Activated T-cell treated with anti-CD3 and anti-CD28 coated beads, Interleukin-2, amount 50 U/mL, for 4 hours (primary cell): ENCODE measurements at places on chromosomes 7 and 10. TPM values are rescaled to one million over a fixed set of nuclear protein-coding genes. Genes with fewer than 3 reads are reported as not detected.

GRCh38 chr10:119535305-119535704 is 7.2 kb downstream of the RGS10 start:
- no peak for DNase-seq

GRCh38 chr10:114265392-114266053 is 26.5 kb downstream of the VWA2 start:
- no peak for DNase-seq

GRCh38 chr10:23742368-23742767 is 303.5 kb downstream of the OTUD1 start:
- DNase-seq, result no peak

GRCh38 chr7:94577357-94577756 is 67.7 kb downstream of the CASD1 start:
- DNase-seq, result no peak

GRCh38 chr7:46716926-46717325 is 795.9 kb upstream of the IGFBP3 start:
- no peak for DNase-seq

- DNase-seq, result no peak
These were observed 26.8 kb upstream of the ZNF488 start for GRCh38 chr10:47410862-47411261.

The UPK3BL2 gene
- total RNA-seq, result 4.7 TPM
